ENCODE measurements at places on chromosomes 3 and 15.

DNA sequence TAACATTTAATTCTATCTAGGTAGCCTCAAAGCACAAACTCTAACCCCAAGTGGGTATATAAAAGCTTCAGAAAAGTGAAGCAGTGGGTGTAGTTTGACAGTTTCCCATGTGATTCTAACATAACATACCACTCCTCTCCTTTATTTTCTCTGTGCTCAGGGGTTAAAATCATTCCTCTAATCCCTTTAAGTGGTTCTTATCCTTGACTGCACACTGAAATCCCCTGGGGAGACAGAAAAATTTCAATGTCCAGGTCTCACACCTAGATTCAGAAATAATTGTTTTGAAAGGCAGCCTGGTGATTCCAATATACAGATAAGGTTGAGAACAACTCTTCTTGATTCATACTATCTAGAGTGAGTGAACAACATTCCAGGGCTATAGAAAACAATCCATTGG lies 986.4 kb downstream of the ROBO1 start:
- DNase-seq, result no peak

GRCh38 chr15:91118817-91119590 lies 18.9 kb downstream of the SV2B start:
- no peak for DNase-seq

DNA sequence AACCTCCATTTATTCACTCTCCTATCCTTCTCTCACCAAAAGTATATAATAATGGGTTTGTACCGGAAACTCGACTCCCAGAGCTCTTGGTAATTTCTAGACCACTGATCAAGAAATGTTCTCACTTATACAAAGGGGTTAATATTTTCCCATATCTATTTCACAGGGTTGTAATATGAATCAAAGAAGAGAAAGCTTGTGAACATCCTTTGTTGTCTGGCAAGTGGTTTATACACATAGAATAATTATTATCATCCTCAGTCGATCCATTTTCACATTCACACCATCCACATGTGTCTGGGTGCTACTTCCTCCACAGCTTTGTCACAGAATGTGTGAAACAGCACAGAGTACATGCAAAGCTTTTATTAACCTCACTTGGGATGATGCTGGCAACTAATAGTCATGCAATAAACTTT lies 29.9 kb upstream of the STT3B start:
- DNase-seq, result no peak

GRCh38 chr3:102521246-102521645 lies 86.4 kb downstream of the ZPLD1 start:
- DNase-seq, result no peak

- no peak for DNase-seq
Observed at GRCh38 chr15:34494084-34494399, 56.4 kb upstream of the GOLGA8A start.

DNA sequence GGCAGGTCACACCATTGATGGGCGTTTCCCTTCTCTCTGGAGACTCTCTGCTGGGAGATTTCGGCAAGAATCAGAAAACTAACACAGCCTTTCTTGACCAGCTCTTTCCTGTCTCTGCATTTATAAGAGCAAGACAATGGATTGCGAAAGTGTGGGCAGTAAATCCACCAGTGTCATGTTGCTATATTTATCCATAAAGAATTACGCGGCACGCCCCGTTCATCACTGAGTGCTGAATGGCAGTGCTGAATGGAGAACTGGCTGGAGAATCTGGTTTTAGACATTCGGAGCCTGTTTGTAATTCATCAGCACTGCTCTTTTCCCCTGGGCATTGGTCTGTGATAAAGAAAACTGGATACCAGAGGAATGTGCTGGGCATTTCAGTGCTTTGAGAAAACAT lies 2.0 kb upstream of the CEMIP start:
- DNase-seq, result peak; percentile 80

DNA sequence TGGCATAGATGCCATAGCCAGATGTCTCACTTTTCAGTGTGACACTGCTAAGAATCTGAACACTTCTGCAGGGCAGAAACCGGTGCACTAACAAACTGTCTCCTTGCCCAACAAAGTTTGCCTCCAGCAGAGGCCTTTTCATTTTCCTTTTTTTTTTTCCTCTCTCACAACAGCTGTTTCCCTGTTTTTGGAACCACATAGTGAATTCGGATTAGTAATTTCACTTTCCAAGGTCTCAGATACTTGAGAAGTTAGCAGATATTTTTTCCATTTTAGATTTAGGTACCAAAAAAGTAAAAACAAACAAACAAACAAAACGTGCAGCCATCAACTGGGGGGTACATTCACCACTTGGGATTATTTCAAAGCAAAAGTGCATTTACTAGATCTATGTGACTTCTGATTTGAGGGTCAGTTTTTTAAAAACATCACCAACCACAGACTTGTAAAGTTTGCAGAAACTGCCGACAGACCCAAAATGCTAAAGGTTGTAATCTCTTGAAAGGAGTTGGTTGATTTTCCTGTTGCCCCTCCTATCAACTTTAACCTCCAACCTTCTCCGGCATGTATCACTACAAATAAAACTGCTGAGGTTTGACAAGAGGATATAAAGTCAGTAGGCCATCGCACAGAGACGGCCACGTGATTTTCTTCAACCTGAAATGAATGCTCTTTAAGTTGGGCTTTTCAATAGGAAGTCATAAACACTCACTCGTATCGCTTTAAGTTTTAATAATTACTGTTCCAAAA lies 169.1 kb downstream of the CDIN1 start:
- no peak for DNase-seq

- DNase-seq, result no peak
Observed at GRCh38 chr3:171135549-171135948, 109.0 kb upstream of the SLC2A2 start.

DNA sequence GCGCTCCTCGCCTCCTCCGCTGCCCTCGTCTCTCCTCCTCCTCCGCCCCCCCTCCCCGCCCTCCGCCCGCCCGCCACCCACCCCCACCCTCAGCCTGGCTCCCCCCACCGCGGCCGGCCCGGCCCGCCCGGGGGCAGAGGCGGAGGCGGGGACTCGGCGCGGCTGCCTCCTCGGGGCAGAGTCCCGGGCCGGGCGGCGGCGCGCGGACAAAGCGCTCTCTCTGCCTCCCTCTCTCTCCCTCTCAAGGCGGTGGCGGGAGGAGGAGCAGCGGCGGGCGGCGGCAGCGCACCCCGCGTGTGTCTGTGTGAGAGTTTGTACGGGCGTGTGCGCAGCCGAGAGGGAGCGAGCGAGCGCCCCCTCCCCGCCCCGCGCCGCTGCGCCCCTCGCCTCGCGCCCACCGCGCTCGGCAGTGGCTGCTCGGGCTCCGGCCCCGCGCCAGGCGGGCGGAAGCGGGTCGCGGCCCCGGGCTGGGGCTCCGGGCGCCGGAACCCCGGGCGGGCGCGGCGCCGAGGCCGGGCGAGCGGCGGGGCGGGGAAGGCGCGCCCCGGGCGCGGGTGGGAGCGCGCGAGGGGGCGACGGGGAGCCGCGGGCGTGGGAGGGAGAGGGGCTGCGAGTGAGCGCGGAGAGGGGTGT lies at the start of gene IGF2BP2:
TSS of gene IGF2BP2 (minus strand) at position 37 of the 633 bp plus-strand sequence. CDS start 82 bp downstream, outside the sequence.
- peak; percentile 94 for DNase-seq

DNA sequence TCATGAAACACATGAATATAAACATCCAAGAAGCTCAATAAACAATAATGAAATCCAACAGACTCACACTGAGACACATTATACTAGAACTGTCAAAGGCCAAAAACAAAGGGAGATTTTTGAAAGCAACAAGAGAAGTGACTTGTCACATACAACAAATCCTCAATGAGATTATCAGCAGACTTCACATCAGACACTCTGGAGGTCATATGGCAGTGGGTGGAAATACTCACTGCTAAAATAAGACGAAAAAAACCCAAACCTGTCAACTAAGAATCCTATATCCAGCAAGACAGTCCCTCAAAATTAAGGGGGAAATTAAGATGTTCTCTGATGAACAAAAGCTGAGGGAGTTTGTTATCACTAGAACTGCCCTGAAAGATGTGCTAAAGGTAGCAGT lies 125.4 kb upstream of the MELTF start:
- DNase-seq, result no peak

- DNase-seq, result no peak
Observed at GRCh38 chr3:9098716-9099675, 135.7 kb upstream of the RAD18 start.

DNA sequence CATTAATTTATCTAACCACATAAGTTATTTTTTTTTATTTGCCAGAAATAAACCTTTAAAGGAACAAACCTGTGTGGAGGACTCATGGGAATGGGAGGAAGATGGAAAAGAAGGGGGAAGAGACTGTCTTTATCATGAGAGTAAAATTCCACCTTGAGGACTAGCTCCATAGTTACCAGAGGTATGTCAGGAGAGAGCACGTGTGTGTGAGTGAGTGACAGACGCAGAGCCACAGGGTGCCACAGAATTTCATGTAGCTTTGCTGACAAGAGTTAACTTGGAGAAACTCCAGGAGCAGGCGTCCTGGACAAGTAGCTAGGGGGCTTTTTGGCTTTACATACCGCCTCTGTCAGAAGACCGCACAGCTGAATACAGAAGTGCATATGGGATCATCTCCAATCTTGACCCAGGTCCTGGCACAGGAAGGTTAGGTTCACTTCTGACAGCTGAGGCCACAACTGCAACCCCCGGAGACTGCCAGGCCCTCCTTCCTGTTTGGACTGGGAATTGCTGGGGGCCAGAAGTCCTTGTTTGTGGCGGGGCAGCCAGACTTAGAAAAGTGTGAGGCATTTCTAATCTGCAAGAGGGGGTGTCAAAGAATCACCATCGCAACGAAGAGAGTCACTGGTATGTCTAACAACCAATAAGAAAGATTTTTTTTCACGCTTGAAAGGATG lies 197.8 kb upstream of the TPM1 start:
- DNase-seq, result no peak

GRCh38 chr3:106534206-106534605 lies 665.4 kb upstream of the CBLB start:
- DNase-seq, result no peak

- DNase-seq, result no peak
Observed at GRCh38 chr3:102390171-102390864, 44.5 kb upstream of the ZPLD1 start.

DNA sequence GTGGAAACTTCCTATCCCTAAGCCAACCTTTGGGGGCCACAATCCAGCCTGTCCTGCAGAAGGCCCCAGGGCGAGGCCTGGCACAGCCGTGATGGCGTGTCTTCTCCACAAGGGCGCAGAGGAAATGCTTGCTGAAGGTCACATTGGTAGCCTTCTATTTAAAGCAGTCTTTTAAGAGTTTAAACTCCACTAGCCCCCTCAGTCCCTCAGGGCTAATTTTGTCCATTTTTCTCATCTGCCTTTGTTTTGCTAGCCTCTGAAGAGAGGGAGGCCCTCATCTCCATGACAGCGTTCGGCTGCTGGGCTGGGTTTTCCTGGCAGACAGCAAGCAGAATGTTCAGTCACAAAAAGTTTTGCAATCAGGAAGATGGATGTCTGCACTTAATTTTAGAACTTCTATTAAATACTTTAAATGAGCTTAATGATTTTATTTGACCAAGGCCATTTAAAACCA lies 40.8 kb downstream of the RARB start:
- peak; percentile 90 for DNase-seq

GRCh38 chr15:44265757-44266156 lies 22.8 kb upstream of the GOLM2 start:
- DNase-seq, result no peak

GRCh38 chr3:31230425-31231223 lies 302.1 kb upstream of the STT3B start:
- DNase-seq, result no peak

DNA sequence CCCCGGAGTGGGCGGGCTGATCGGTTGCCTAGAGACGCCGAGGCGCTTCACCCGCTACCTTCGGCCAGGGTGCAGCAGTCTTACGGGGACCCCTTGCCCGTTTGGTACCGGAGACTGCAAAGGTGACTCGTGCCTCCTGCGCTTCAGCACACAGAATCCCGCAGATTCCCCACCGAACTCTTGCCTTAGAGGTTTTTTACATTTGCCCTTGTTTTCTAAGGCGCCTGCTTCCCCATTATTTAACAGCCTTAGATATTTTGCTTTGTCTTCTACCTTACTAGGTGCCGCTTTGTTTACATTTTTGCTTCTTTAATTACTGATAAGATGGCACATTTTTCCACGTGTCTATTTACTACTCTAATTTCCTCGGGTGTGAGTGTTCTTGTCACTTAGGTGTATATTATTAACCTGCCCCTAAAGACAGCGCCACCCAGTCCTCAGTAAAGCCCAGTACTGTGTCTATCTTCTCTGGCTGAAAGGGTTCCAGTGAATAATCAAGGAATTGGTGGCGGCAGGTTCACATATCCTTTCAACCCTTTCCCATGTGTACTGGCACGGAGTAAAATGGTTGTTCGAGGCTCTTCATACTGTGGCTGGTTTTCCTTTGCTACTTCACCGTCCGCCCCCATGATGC lies 573 bp upstream of the CEP152 start:
- no peak for DNase-seq

DNA sequence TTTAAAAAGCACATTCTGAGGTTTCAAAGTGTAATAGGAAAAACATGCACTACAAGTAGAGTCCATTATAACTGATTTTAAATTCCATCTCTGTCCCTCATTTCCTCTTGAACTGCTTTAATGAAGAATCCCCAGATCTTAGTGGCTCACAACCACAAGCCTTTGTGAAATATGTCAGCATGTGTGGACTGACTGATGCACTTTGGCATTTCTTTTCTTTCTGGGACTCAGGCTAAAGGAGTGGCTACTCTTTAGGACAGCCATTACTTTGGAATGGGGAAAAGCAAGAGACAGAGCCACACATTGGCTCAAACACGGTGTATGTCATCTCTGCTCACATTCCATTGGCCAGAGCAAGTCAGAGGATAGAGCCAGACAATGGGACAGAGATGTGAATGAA lies 139.6 kb downstream of the GRM7 start:
- DNase-seq, result no peak

- DNase-seq, result no peak
Observed at GRCh38 chr3:30615615-30616346, 9.4 kb downstream of the TGFBR2 start.

GRCh38 chr3:195182470-195182795 lies 88.5 kb downstream of the XXYLT1 start:
- DNase-seq, result no peak

- DNase-seq, result no peak
Observed at GRCh38 chr3:13072600-13073325, 466 bp downstream of the IQSEC1 start.

GRCh38 chr15:80946576-80946975 lies 43.0 kb downstream of the MESD start:
- DNase-seq, result no peak

- DNase-seq, result no peak
Observed at GRCh38 chr3:158766364-158766763, 34.1 kb upstream of the RARRES1 start.

- no peak for DNase-seq
Observed at GRCh38 chr3:9292516-9292915, 43.1 kb upstream of the SRGAP3 start.

DNA sequence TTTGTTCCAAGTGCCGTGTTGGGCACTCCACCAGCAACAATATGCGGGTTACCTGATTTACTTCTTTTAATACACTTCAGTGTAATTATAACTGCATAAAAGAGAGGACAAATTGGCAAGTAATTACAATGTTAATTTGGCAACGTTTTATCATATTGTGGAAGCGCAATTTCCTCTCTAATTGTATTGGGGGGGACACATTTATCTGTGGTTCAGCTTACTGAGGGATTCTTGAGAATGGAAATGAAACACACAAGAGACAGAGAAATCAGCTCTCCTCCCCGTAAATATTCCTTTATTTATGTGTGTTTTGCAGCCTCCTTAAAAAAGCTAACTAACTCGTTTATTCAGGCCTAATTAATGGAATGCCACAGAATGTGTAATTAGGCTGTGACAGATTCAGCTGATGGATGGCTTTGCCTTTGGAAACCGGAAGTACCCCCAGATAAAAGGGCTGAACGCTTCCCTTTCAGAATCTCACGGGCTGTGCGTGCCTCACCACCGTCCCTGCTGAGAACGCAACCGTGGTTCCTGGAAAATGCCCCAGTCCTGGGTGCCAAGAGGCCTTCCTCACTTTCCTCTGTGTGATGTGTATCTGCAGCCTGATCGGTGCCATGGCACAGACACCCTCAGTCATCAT lies 247.1 kb upstream of the ST8SIA2 start:
- no peak for DNase-seq

Measured in osteocyte (in vitro differentiated cells).